ENCODE measurements at places on chromosomes 13 and 19.

GRCh38 chr19:38592940-38593339 is 24.8 kb downstream of the MAP4K1 start:
- no peak for DNase-seq

DNA sequence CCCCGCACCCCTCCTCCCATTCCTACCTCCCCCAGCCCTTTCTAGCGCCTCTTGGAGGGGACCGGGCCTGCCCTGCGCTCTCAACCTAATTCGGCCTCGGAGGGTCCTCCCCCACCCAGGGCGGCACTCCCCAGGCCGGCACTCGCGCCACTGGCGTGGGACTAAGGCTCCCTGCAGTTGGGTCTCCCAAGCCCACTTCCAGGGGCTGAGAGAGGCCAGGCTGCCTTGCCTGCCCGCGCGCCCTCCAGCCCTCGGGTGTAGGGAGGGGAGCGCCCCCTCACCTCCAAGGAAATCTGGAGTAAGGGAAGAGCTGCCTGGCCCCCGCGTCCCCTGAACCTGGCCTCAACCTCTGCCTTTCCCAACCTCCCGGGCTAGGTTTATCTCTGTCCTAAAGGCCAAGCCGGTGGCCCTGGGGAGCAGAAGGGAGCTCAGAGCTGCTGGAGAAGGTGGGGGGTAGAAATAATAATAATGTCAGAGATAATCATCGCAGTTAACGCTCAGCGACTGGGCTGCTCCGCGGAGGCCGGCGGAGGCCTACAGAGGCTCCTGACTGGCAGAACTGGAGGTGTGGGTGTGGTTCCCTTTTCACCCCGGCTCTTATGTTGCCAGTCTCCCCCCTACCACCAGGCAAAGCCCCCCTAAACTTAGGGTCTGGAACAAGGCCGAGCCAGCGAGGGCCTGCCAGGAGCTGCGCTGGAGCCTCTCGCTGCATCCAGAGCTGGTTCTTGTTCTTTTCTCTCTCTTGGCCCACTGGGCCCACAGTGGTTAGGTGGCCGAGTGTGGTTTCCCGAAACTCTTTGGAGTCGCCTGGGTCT is 9.6 kb downstream of the ZIC2 start:
- no peak for DNase-seq

GRCh38 chr13:102176846-102177245 is 225.0 kb downstream of the FGF14 start:
- no peak for DNase-seq

DNA sequence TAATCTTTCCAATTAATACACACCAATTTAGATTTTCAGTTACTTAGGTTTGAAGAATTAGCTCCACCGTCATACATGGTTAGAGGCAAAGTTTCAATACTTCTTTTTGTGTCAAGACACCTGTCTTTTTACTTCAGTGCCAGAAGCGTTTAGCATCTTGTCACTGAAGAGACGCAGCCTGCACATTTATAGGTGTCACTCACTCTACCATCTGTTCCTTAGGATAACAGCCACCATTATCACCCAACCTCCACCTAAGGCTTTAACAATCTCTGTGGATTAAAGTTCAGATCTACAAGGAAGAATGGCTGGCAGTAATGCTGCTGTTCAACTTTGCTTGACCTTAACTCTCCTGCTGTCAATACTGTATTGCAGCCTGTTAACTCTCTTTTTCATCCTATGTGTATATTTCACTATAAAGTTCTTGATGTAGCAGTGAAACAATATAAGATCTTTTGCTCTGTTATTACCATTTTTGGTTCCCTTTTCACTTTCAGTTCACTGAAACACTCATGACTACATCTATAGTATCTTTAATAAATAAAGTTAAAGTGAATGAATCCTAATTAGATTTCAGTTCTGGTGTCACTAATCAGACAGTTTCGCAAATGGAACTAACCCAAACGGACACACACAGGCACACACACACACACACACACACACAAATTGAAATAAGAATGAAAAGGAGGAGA is 435.6 kb downstream of the PCDH9 start:
- no peak for DNase-seq

DNA sequence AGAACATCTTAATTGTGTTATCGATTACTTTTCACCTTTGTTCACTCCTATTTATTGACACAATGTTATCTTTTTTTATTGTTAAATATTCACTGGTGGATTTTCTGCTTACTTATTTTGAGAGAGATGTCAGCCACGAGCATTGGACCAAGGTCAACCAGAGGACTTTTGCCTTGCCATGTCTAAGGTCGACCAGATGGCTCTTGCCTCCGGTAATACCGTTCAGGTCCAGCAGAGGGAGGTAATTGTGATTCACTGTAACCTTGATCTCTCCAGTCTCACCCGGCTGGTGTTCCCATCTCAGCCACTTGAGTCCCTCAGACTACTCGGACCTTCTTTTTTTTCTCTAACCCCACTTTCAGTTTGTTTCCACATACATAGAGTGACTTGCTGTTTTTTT is 1438.1 kb downstream of the UQCRFS1 start:
- DNase-seq = no peak

- peak; percentile 45 for DNase-seq
Observed at GRCh38 chr19:1503089-1503924, 9.5 kb downstream of the ADAMTSL5 start.

- DNase-seq = no peak
Observed at GRCh38 chr13:113822956-113823744, 40.7 kb downstream of the GAS6 start.

GRCh38 chr13:30394751-30395191 is 27.5 kb upstream of the UBE2L5 start:
- no peak for DNase-seq

DNA sequence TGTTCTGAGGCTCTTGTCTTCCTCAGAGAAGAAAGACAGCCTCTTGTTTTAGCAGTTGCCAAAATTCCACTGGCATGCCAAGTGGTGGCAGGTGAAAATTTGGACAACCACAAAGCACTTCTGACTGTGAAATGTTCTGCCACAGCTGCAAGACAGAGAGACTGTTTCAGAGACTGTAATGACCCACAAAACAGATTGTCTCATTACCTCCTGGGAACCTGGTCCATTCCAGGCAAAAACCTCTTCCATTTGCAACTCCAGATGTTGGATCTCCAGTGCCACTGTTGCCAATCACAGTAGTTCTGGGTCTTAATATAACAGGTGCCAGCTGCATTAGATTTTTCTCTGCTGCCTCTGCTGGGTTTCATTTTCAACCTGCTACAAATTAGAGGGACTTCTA is 911.5 kb downstream of the UQCRFS1 start:
- no peak for DNase-seq

GRCh38 chr13:80359778-80360452 is 19.0 kb upstream of the SPRY2 start:
- no peak for DNase-seq

- DNase-seq = no peak
Observed at GRCh38 chr19:5572556-5573286, 5.0 kb upstream of the TINCR start.

DNA sequence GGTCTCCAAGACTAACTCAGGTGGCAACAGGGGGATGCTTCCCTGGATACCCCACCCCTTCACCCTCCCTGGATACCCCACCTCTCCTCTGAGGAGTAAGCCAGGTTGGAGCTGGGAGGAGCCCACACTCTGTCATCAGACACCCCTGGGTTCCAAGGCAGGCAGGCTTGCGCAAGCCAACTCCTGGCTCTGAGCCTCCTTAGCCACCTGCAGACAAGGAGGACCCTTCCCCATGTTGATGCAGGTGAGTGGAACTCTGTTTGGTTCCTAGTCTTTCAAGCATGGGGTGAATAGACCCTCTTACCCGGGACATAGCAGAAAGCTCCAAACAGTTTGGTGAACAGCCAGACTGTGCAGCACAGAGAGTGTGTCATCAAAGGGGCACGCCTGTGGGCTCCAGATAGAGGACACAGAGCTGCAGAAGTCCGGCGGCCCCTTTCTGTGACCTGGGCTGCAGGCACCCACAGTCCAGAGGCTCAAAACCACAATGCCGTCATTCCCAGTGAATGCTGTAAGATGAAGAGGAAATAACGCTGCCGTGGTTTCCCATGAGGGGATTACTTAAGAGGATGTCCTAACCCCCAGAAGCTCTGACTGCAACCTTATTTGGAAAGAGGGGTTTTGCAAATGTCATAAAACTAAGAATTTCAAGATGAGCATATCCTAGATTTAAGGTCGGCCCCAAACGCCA is 12.1 kb upstream of the HAS1 start:
- DNase-seq = no peak

- no peak for DNase-seq
Observed at GRCh38 chr13:110507678-110508381, 53.7 kb downstream of the RAB20 start.

- DNase-seq = no peak
Observed at GRCh38 chr13:69706807-69707206, 400.8 kb upstream of the ATXN8OS start.

DNA sequence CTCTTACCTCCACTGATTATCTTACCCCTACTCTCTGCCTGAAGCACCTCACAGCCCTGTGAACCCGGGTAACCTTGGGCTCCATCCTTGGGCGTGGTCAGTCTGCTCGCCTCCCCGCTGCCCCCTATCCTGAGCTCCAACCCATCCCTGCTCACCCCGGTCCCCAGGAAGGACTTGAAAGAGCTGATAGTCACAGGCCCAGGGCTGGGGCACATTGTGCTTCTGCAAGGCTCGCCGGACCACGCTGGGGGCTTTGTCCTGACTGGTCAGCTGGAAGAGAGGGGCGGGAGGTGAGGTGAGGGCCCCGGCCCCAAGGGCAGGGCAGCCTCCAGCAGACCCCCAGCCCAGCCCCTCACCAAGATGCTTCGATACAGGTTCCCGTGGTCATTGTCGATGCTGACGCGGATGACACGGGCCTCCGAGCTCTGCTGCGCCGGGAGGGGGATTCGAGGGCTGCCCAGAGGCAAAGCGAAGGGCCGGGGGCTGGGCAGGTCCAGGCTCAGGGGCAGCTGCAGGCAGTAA is 13.0 kb upstream of the EPOR start:
- DNase-seq = no peak
